ENCODE measurements at places on chromosomes 7 and 10.

DNA sequence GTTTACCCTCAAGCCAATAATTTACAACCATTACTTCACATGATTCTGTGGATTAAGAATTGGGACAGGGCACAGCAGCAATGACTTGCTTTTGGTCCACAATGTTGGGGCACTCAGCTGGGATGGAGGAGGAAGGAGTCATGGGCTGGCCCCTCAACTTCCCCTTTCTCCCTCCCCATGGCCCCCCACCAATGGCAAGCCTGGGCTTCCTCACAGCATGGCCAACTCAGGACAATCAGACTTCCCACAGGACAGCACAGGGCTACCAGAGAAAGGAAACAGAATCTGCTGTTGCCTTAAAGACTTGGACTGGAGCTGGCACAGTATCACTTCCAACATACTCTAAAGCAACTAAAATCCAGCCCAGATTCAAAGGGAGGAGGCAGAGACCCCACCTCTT lies 160.7 kb downstream of the PTPN20 start:
- DNase-seq, result no peak

DNA sequence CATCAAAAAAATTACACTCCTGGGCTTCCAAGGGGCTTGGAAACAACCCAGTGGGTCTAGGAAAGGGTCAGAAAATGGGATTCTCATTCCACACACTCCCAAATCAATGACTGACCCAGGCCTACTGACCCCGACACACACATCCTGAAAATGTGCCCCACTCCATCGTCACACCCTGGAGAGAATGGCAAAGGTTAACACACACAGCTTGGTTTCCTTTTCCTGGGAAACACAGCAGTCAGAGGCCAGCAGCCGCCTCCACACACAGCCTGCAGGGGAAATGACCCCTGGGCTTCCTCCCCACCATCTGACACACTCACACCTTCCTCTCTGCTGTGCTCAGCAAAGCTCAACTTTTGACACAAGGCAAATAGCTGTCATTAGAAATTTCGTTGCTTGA lies 42.9 kb downstream of the SH3PXD2A start:
- DNase-seq, result no peak

DNA sequence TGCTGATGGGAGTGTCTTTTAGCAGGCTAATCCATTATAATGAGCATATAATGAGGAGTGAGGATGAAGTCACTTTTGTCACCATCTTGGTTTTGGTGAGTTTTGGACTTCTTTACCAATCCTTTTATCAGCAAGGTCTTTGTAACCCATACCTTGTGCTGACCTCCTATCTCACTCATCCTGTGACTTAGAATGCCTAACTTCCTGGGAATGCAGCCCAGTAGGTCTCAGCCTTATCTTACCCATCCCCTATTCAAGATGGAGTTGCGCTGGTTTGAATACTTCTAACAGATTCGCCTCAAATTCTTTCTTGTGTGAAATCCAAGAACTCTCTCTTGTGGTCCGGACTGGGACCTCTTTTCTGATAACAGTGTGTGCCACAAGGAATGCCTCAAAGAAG lies 253.1 kb upstream of the CACNA2D1 start:
- DNase-seq, result no peak

- no peak for DNase-seq
Measured at GRCh38 chr10:44974082-44974627, 4.5 kb downstream of the DEPP1 start.

GRCh38 chr7:26376175-26376917 lies 84.7 kb downstream of the SNX10 start:
- peak; percentile 41 for DNase-seq

- no peak for DNase-seq
Measured at GRCh38 chr10:112126901-112127300, 56.7 kb downstream of the GPAM start.

DNA sequence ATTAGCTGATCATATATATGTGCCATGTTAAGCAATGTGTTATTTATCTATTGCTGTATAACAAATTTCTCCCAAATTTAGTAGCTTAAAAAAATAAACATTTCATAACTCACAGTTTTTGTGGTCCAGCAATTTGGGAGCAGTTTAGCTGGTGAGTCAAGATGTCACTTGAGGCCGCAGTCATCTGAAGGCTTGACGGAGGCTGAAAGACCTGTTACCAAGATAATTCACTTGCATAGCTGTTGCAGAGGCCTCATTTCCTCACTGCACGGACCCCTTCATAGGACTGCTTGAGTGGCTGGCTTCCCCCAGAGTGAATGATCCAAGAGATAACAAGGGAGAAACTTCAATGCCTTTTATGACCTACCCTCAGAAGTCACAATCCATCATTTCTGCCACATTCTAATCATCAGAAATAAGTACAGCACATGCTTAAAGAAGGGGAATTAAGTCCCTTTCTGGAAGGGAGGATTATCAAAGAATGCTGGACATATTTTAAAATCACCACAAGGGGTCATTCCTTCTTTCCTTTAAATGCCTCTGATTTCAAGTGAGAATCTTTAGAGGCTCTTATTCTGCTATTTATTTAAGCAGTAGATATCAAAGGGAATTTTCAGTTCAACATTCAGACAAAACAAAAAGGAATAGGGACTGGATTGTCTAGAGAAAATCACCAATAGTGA lies 10.5 kb upstream of the SRPK2 start:
- no peak for DNase-seq
